ENCODE measurements at places on chromosomes 1 and 21.

GRCh38 chr1:8687538-8687937 lies 129.9 kb downstream of the RERE start:
- no peak for DNase-seq

DNA sequence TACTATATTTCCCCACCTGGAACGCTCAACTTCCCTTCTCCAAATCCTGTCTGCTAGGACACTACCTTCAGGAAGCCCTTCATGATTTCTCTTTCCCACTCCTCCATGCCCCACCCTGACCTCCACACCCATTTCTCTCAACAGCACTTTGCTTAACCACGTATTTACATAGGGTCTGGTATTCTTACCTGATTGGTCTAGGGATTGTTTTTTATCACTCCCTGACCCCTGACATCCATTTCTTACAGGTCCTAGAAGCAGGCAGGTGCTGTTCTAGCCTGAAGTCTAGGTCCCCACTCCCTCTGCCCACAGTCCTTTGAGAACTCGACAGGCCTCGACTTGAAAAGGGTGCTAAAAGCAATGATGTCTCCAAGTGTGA lies 47.5 kb downstream of the DMAP1 start:
- DNase-seq: no peak

DNA sequence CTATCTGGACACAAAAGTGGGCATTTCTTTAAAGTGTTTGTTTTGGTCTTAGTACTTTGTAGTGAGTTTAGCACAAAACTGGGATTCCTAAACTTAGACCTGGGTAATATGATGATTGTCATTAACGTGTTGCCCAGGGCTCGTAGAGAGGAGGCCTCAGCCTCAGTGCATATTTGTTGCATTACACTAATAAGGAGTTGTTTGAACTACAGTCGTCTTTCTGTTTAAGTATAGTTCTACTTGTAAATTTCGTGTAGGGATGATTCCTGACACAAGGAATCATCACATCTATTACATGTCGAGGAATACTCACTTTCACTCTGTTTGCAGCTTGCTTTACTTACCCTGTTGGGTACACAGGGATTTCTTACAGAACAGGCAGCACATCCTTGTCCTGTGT lies 85.0 kb downstream of the PRDM2 start:
- no peak for DNase-seq

DNA sequence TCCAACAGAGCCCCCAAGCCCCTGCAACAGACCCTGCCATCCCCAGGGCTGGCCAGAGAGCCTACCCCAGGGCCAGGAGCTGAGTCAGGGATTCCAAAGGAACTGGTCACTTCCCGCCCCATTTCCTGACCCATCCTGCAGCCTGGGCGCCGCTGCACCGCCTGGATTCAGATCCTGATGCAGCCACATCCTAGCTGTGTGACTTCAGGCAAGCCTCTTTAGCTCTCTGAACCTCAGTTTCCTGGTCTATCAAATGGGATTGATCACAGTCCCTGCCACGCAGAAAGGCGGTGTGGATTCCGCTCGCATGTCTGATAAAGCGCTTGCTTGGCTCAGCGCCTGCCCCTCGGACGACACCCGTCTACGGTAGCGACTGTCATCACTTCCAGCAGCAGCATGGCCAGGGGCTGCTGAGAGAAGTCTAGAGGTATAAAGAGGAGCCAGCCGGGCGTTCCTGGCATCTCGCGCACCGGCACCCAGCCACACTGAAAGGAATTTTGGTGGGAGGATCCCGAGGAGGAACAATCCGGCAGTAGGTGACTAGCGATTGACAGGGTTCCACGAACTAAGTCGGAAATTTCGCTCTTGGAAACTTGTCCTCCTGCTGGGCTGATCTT lies 10.1 kb downstream of the EPHA2 start:
- DNase-seq: peak; percentile 96

DNA sequence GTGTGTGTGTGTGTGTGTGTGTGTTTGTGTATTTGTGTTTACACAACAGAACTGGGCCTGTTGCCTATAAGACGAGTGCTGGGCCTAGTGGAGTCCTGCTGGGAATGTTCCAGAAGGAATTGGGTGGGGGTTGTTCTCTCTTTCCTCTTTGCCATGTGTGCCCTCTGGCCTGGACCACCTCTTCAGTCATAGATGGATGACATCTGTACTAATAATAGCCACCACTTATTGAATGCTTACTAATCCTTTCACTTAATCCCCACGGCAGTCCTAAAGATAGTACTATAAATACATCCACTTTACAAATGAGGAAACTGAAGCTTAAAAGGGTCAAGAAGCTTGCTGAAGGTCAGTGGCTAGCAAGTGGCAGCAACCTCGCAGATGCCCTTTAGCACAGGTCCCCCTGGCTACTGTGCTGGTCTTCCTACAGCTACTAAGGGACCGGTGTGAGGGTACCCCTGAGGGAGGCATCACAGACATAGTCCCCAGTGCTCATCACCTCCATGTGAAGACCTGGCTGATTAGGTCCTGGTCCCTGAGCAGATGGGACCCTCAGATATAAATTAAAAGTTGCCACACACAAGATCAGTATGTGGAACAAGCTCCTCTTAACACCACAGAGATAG lies 55.2 kb upstream of the KIF1B start:
- no peak for DNase-seq

DNA sequence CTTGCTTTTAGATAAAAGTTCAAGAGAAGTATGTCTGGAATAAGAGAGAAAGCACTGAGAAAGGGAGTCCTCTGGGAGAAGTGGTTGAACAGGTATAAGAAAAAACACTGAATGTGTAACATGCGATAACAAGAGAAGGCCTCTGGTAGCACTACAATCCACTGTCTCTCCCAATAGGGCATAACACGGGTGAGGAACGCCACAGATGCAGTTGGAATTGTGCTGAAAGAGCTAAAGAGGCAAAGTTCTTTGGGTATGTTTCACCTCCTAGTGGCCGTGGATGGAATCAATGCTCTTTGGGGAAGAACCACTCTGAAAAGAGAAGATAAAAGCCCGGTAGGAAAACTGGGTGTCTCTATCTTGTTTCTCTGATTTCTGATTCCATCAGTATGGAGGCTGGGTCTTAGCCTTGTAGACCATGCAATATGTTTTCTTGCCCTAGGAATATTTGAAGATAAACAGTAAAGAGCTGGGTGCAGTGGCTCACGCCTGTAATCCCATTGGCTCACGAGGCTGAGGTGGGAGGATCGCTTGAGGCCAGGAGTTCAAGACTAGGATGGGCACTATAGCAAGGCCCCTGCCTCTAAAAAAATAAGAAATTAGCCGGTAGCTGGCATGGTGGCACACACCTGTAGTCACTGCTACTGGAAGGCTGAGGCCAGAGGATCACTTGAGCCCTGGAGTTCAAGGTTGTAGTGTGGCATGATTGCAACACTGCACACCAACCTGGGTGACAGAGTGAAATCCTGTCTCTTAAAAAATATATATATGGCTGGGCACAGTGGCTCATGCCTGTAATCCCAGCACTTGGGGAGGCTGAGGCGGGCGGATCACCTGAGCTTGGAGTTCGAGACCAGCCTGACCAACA lies 40.4 kb downstream of the DAP3 start:
- peak; percentile 56 for DNase-seq

DNA sequence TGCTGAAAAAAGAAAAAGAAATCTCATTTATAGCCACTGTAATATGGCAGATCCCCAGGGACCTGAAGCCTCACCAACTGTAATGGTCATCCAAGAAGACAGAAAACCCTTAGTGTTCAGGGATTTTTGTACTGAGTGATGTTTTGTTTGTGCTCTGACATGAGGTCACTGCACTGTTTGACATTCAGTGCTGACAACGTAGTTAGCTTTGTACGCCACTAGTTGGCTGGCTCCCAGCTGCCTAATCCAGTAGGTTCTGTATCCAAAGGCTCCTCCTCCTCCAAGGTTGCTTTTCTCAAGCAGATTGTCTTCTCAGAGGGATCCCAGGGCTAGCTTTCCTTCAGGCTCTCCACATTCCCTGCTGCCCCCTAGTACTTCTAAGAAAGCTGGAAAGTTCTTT lies 9.5 kb upstream of the YRDC start:
- DNase-seq: no peak

DNA sequence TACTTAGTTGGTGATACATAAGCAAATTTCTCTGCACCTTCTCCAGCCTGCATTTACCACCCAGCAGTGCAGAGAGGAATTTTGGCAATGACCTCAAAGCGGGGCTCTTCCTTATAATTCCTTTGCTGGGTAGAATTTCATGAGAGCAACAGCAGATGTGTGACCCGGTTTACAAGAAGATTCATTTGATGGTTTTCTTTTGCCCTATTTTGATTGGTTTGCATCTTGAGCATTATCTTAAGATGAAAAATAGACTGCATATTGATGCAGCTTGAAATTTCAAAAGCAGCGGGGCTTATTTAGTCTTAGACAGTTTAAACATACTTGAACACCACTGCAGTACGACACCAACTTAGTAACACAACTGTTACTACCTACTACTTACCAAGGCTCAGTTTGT lies 378.9 kb downstream of the TTLL7 start:
- DNase-seq: no peak

DNA sequence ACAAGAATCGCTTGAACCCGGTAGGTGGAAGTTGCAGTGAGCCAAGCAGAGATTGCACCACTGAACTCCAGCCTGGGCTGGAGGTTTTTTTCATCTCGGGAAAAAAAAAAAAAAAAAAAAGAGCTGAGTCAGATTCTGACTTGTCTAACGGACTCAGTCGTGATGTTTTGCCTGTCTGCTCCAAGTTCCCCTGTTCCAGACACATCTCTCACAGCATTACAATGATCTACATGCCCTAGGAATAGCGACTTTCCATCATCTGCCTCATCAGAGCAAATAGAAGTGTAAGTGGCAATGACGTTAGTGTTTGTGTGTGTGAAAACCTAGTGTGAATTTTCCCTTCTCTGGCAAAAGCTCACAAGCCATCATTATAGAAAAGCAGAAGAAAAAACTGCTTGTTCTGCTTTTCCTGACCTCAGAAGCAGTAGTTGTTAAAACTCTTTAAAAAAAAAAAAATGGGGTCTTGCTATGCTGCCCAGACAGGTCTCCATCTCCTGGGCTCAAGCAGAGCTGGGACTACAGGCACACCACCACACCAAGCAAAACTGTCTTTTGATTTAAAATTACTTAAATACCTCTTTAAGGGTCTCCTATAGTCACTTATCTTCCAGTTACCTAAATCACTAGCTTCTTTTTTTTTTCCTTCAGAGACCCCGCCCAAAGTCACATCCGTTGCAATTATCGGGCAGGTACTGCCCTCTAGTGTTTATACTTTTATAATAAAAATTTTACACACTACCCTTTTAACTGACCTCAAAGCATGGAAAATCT lies 37.3 kb downstream of the PLEKHO1 start:
- peak; percentile 57 for DNase-seq

- DNase-seq: no peak
Measured at GRCh38 chr1:3053986-3054385, 15.0 kb upstream of the PRDM16 start.

GRCh38 chr1:229023651-229024300 lies 247.1 kb upstream of the RAB4A start:
- no peak for DNase-seq

DNA sequence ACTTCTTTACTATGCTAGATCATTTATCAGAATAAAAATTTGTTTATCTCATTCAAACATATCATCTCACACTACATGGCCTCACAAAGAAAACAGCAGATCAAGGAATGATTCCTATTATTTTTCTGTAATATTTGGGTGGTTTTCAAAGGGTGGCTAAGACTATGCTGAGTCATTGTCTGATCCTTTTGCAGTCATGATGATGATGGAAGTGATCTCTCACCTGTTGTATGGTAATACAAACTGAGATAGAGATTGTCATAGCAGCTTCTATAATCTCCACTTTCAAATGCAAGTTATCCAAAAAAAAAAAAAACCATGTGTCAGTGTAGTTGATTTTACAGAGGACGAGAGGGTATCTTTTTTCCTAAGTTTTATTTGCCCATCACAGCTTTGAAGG lies 37.2 kb upstream of the GBP5 start:
- peak; percentile 31 for DNase-seq

- peak; percentile 9 for DNase-seq
Measured at GRCh38 chr21:28224191-28224726, 768.4 kb downstream of the LTN1 start.

- no peak for DNase-seq
Measured at GRCh38 chr1:17887661-17888371, 132.7 kb downstream of the ACTL8 start.

GRCh38 chr1:96234299-96234698 lies 487.3 kb upstream of the PTBP2 start:
- peak; percentile 56 for DNase-seq

DNA sequence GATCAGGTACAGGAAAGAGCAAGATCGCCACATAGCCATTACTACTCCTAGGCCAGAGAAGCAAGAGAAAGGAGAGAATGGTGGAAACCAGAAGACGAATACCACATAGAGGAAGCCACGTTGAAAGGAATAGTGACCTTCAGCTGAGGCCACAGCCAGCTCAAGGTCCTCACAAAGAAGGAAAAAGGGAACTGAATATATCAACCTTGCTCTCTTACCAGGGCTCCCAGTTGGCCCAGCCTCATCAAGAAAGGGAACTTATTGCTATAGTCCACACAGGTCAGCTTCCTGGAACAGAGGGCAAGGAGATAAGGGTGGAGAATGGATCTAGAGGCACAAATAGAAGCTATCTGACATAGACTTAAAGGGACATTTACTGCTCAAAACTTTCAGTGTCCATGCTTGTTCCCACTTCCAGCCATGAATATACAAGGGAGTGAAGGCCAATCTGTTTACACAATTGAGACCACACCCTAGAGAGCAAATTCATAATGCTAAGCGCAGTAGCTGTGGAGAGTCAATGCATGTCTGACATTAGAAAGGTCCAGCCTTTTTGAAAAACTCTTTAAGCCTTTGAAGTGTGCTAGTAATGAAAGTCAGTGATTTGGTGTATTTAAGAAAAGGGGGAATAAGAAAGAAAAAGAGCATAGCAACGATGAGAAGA lies 120.7 kb upstream of the ZC3H11B start:
- DNase-seq: no peak
